ENCODE measurements at places on chromosomes 16 and 17.

DNA sequence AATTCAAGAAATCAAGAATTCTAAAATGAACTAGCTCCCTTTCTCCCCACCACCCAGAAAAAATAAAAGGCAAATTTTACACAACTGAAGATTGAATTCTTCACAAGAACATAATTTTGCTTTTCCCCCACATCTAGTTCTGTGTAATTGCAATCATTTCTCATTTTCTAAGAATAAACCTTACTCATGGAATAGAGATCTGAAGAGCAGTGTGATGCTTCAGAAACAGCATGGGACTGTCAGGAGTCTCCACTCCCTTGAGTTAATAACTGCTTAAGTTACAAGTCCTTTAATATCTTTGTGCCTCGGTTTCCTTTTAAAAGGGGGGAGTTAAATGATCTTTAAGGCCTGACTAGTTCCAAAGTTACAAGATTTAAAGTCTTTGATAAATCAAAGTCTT lies 53.7 kb downstream of the CACNG1 start:
- DNase-seq, result no peak

DNA sequence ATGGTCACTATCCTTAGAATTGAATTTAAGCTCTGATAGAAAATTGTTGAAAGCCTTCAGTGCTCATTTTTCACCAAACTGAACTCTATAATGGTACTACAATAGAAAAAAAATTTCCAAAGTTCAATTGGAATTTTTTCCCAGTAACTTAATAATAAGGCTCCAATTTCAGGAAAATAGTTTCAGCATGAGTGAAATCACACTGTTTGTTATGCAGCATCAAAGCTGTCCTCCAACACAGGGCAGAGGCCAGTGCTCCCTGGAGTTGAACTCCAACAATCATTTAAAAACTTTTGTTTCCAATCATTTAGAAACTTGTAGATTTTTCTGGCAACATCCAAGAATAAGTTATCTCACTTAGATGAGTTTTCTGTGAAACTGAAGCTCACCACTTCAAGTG lies 103.1 kb upstream of the HSBP1 start:
- DNase-seq, result no peak

- DNase-seq, result no peak
Observed at GRCh38 chr17:17730250-17730935, 49.1 kb downstream of the RAI1 start.

GRCh38 chr17:21129023-21129681 lies 2.4 kb downstream of the DHRS7B start:
- no peak for DNase-seq

DNA sequence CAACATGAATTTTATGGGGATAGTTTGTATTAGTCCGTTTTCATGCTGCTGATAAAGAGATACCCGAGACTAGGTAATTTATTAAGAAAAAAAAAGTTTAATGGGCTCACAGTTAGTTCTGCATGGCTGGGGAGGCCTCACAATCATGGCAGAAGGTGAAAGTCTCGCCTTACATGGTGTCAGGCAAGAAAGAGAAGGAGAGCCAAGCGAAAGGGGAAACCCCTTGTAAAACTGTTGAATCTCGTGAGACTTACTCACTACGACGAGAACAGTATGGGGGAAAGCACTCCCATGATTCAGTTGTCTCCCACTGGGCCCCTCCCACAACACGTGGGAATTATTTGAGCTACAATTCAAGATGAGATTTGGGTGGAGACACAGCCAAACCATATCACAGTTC lies 181.5 kb downstream of the PRKCA start:
- DNase-seq, result no peak

DNA sequence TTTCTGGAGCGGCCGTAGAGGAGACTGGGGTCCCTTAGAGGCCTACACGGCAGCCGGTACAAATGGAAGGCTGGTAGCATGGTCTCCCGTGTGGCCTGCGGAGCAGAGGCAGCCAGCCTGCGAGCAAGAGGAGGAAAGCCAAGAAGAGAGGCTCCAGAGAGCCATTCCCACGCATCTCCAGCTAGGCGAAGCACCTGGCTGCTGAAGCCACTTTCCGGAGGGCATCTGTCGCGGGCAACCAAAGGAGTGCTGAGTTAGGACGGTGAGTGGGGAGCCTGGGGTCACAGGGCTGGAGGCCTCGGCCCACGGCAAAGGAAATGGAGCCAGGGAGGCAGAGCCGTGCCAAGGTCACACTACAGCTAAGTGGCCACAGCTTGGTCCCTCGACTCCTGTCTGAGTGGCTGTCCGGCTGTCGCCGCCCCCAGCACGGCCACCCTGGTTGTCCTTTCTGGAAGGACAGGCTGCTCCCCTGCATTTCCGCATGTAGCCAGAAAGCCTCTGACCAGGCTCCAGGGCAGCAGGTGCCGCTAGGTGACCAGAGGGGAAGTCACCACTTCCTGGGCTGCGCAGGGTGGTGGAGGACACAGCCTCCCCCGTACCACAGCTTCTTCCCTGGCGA lies 33.7 kb downstream of the ENGASE start:
- DNase-seq, result no peak

DNA sequence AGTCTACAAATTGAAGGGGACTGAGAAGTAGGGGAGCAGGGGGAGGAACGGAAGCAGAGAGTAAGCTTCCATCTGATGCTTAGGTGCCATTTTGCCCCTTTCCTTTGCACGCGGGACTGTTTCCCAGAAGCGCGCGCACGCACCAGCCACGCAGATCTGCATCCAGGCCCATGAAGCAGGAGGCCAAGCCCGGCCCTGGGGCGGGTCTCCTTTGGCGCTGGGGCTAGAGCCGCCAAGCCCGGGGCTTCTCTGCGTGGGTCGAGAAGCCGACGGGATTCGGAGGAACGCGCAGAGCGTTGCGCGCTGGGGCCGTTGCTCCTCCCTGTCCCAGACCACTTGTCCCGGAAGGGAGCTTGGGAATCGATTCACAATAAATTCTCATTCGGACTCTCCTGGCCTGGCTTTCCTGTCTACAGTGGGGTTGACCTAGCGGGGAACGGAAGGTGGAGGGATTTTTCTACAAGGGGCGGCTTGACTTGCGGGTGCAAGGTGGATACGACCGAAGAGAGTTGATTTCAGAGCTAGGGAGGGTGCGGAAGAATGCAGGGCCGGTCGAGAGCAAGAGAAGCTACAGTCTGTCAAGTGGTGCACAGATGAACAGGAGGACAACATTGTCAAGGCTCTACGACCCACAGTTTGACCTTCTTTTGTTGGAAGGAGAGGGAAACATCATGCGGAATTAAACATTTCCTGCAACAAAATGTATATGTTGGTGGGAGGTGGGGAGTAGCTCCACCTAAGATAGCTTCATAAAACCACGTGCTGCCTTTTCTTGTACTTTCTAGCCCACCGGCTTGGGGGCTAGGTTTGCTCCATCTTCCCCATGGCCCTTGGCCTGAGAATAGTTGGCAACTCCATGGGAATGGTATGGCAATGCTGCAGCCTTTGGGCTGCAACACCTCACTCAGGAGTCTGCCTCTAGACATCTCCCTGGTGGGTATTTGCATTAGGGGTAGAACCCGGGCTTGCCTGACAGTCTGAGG lies 4.5 kb downstream of the HOXB9 start:
- no peak for DNase-seq

DNA sequence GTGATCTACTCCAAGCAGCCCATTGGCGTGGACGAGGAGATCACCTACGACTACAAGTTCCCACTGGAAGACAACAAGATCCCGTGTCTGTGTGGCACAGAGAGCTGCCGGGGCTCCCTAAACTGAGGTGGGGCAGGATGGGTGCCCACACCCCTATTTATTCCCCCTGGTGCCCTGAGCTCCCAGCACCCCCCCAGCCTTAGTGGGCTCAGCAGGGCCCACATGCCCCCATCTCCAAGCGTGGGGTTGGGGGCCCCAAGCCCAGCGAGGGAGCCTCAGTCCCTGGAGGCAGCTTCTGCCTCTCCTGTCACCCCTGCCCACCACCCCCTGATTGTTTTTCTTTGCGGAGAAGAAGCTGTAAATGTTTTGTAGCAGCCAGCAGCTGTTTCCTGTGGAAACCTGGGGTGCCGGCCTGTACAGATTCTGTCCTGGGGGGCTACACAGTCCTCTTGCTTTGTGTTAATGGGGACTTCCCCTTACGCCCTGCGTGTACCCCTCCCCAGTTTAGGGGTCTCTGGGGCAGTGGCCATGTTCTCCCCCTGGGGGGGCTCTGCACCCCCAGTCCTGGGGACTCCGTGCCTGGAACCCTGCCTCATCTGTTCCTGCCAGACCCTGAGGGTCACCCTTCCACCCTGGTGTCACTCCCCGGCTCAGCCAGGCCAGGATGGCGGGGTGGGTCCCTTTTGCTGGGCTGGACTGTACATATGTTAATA lies 953 bp upstream of the HSD3B7 start:
- DNase-seq, result no peak

GRCh38 chr17:32601866-32602265 lies 115.1 kb downstream of the CDK5R1 start:
- DNase-seq, result no peak

GRCh38 chr16:81394416-81394815 lies 50.2 kb upstream of the CMIP start:
- no peak for DNase-seq

DNA sequence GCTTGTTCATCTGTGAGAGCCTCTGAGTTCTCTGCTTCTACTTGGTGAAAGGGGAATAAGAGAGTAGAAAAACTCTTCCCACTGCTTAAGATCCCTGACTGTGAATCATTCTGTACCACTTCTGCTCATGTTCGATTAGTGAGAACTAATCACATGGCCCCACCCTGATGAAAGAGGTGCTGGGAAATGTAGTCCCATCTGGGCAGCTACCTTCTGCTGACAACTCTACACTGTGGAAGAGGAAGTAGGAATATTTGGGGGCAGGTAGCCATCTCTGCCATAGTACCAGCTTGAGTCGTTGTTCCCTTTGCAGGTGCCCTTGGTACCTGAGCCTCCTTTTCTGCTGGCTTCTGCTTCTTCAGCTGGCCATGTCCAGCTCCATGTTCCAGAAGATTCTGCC lies 29.9 kb downstream of the NKD1 start:
- DNase-seq, result no peak

GRCh38 chr17:62882878-62883277 lies 74.8 kb upstream of the MARCHF10 start:
- no peak for DNase-seq

DNA sequence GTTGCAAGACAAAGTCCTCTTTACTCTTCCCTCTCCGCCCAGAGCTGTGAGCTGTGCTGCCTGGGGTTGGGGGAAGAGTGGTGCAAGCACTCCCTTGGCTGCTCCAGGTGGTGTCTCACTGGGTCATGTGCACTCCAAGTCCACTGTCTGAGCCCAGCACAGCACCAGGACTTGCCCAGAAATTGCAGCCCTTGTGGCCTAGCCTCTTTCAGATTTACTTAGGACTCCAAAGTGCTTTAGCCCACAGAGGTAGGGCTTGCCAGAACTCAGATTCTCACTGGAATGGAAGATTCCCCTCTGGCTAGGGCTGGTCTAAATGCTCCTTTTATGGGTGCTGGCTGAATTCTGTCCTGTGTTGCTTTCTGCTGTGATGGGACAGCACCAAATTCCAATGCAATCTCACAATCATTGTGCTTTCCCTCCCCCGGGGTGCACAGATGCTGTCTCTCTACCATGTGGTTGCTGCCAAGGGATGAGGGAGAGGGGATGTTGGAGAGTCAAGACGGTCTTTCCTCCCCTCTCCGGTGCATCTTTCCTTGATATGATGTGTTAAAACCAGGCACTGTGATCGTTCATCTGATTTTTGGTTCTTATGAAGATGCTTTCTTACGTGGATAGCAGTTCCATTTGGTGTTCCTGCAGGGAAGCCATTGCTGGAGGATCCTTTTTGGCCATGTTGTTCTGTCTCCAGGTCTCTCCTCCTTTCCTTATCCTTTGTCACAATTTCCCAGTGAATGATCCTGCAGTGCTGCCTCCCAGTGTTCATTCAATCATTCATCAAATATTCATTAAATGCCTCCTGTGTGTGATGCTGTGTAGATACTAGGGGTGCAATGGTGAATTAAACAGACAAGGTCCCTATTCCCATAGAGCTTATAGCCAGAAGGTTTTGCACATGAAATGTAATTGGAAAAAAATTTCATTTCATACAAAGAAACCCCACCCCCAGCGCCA lies 216.3 kb downstream of the SPECC1 start:
- DNase-seq, result no peak

GRCh38 chr17:33369149-33369548 lies 76.1 kb upstream of the ASIC2 start:
- no peak for DNase-seq

DNA sequence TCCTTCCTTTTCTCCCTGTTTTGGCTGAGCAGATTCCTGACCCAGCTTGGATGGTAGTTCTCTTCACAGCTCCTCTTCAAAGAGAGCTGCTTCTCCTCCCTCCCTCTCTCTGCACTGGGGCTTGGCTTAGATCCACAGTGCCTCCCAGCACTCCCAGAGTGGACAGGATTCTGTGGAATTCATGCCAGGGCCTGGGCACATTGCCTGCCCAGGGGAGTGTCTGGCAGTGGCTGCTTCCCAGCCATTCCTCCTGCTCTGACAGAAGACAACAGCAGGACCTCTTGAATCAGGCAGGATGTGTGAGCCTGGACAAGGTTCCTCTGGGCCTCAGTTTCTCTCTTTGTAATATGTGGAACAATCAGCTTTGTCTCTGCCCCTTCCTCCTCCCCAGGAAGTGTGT lies 4.5 kb upstream of the MMP28 start:
- no peak for DNase-seq

DNA sequence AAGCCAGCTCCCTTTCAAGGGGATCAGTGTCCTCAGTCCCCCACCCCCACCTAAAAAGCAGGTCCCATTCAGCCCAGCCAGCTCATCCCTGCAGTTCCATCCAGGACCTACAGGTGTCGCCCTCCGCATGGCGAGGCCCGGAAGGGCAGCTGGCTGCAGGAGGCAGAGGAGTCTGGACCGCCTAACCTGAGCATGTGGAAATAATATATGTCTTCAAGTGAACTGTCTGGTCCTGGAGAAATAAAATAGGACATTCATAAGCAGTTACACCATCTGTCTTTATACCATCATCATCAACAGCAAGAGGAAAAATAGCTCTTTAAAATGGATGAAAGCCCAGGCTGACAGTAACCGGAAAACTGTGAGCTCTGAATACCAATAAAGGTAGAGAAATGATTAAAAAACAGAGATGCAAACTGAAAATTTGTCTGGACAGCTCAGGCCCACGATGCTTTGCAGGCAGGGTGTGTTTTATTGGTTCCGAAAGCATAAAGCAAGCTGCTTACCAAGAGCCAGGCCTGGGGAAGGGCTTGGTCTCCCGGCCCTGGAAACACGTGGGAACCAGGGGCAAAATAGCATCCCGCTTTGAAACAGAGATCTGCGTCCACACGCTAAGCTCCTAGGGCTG lies 215.2 kb downstream of the ZFHX3 start:
- DNase-seq, result peak; percentile 91

DNA sequence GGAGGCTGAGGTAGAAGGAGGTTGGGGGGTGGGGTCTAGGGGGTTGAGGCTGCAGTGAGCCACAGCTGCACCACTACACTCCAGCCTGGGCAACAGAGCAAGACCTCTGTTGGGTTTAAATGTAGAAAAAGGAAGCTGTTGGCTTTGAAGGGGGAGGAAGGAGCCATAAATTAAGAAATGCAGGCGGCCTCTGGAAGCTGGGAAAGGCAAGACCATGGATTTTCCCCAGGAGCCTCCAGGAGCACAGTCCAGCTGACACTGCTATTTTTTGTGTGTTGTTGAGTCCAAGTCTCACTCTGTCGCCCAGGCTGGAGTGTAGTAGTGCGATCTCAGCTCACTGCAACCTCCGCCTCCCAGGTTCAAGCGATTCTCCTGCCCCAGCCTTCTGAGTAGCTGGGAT lies 15.9 kb downstream of the LITAF start:
- no peak for DNase-seq

Data from HAP-1 (cell line).